ENCODE measurements at places on chromosomes 16 and 17.

- peaks cover 13% of the 10 kb centered on the region for H3K27me3 ChIP-seq
- DNase-seq, result no peak
- peaks cover 3% of the 10 kb centered on the region for H3K4me1 ChIP-seq
- no peak overlapping the region for H3K4me3 ChIP-seq
- no peaks in the 10 kb centered on the region for H3K36me3 ChIP-seq
Observed at GRCh38 chr16:85461022-85461813, 151.9 kb upstream of the GSE1 start.

DNA sequence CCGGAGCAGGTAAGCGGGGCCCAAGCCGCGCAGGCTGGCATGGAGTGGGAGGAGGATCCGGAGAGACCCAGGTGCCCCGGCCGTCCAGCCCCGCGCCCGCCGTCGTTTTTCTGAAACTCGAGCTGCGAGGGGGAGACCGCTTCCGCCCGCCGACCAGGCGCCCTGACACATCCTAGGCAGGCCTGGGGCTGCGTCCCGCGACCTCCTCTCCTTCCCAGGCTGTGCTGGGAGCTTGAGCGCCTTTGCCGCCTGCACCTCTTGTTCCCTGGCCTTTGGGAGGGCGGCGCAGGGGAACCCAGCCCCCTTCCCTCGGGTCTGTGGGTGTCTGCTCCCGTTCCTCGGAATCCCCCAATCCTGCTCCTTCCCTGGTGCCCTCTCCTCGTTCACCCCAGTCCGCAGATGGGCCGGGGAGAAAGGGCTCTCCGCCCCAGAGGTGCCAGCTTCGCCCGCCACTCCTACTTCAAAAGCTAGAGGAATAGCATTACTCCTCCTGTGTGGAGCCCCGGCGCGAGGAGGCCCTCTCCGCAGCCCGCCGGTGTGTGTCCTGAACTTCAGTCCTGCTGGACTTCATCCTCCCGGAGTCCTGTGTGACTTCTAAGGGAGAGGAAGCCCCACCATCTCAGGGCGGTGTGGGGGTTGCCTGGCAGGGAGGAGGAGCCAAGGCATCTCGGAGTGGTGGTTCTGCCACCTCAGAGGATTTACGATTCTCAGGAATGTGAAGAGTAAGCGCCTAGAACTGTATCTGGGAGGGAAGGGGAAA, 1.0 kb downstream of the NHERF1 start:
- peaks cover 5% of the 10 kb centered on the region for H3K27me3 ChIP-seq
- peaks cover 35% of the 10 kb centered on the region for H3K36me3 ChIP-seq
- DNase-seq, result peak; percentile 58

- H3K4me3 ChIP-seq, result peak overlapping the region; percentile 86
- DNase-seq, result no peak
- peaks cover 34% of the 10 kb centered on the region for H3K4me1 ChIP-seq
- peaks cover 13% of the 10 kb centered on the region for H3K36me3 ChIP-seq
- peak overlapping the region; percentile 83 for H3K27ac ChIP-seq
- H3K27me3 ChIP-seq, result peaks cover 13% of the 10 kb centered on the region
Observed at GRCh38 chr16:30525844-30526136, 576 bp downstream of the ZNF768 start.

GRCh38 chr16:200388-200787, 20.1 kb downstream of the HBQ1 start:
- DNase-seq, result no peak
- H3K36me3 ChIP-seq, result peaks cover 32% of the 10 kb centered on the region
- H3K4me1 ChIP-seq, result no peaks in the 10 kb centered on the region
- H3K27ac ChIP-seq, result no peak overlapping the region
- no peak overlapping the region for H3K4me3 ChIP-seq

DNA sequence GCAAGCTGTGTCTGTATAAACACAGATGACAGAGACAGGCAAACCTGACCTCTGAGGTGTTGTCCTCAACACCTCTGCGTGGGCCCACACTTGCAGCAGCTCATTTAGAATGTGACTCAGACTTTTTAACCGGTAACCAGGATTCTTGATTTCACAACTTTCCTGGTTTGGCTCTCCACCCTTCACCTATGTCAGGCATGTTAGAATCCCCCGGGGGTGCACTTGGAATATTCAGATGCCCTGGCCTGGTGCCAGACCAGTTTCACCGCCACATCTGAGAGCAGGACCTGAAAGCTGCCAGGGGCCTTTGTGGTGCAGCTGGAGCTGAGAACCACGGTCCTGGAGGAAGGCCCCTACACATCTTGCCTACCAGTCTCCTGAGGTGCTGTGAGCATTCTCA, 4.8 kb downstream of the DHODH start:
- no peak overlapping the region for H3K4me3 ChIP-seq
- peaks cover 14% of the 10 kb centered on the region for H3K36me3 ChIP-seq
- H3K27me3 ChIP-seq, result peaks cover 4% of the 10 kb centered on the region
- H3K4me1 ChIP-seq, result peaks cover 12% of the 10 kb centered on the region
- peak; percentile 7 for DNase-seq

GRCh38 chr17:36755586-36755985, 154.2 kb downstream of the MRM1 start:
- H3K4me1 ChIP-seq, result no peaks in the 10 kb centered on the region
- no peaks in the 10 kb centered on the region for H3K36me3 ChIP-seq
- no peaks in the 10 kb centered on the region for H3K27me3 ChIP-seq
- H3K4me3 ChIP-seq, result no peak overlapping the region
- DNase-seq, result peak; percentile 36

GRCh38 chr17:7889166-7889955, 772 bp downstream of the CHD3 start:
- peaks cover under 1% of the 10 kb centered on the region for H3K36me3 ChIP-seq
- H3K4me1 ChIP-seq, result no peaks in the 10 kb centered on the region
- no peak overlapping the region for H3K4me3 ChIP-seq
